ENCODE measurements at places on chromosomes 12 and 14.
A peak's percentile ranks its signal among the peaks of the same experiment; 100 is the strongest.

DNA sequence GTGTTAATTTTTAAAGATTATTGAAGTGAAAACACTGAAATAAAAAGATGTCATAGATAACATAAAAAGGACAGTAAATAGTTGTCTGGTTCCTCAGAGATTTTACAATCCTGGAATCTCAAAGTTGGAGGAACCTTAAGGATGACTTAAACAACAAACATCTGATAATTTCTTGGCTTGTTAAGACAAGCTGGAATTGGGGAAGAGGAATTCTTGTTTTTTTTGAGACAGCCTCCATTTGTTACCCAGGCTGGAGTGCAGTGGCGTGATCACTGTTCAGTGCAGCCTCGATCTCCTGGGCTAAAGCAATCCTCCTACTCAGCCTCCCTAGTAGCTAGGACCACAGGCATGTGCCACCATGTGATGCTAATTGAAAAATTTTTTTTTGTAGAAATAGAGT is 2.3 kb downstream of the ZNF410 start:
- DNase-seq = peak; percentile 4

GRCh38 chr12:31318657-31319269 is 7.2 kb downstream of the SINHCAF start:
- peak; percentile 60 for DNase-seq

DNA sequence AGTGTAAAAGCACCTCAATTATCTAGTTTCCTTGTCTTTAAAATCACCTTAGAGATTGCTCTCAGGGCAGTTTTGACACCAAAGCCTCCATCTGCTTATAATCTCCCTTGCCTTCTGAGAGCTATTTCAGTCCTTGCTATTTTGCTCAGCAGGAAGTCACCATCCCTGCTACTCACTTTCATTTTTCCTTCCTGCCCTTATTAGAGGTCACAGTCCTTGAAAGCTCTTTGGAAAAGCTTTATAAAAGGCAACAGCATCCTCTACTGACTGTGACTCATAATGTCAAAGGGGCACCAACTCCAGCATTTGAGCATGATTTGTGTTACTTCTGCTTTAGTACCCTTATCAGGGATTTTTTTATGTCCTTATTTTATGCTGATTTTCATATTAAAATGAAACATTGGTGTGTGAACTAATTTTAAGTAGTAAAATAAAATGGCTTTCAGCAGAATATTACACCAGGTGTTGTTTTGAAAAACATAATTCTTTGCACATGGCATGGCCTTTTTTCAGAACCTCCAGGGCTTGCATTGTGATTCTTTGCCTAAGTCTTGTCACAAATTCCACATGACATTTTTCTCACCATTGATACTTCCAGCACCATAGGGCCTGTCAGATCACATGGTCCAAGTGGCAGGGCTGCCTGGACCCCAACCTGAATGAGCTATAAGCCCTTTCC is 213.0 kb downstream of the ADAMTS20 start:
- DNase-seq = peak; percentile 60

GRCh38 chr12:109592905-109593272 is 19.3 kb downstream of the MVK start:
- DNase-seq = no peak

- no peak for DNase-seq
Measured at GRCh38 chr12:44377443-44378187, 498.5 kb downstream of the NELL2 start.

GRCh38 chr12:68086019-68086603 is 73.4 kb downstream of the IFNG start:
- DNase-seq = no peak

- no peak for DNase-seq
Measured at GRCh38 chr12:43325786-43326185, 226.2 kb downstream of the ADAMTS20 start.
